ENCODE measurements at places on chromosomes 12 and 14. TPM values are rescaled to one million over a fixed set of nuclear protein-coding genes. Genes with fewer than 3 reads are reported as not detected.

DNA sequence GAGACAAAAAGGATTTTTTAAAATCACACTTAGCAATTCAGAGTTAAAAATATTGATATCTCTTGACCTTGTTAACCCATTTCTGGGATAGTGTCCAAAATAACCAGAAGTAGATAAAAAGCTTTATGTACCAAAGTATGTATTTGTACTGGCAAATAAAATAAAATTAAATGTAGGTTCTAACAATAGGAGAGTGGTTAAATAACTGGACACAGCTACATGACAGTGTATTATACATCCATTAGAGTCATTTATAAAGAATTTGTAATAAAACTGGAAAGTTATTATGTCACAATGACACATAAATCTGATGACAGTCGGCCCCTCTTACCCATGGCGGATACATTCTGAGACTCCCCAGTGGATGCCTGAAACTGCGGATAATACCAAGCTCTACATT is 34.0 kb downstream of the BMAL2 start:
- H3K27me3 ChIP-seq: no peaks in the 10 kb centered on the region
- no peaks in the 10 kb centered on the region for H3K4me1 ChIP-seq
- no peak overlapping the region for H3K27ac ChIP-seq
- H3K4me3 ChIP-seq: no peak overlapping the region
- no peak for DNase-seq

- no peak overlapping the region for H3K27ac ChIP-seq
- no peaks in the 10 kb centered on the region for H3K27me3 ChIP-seq
- H3K36me3 ChIP-seq: no peaks in the 10 kb centered on the region
- H3K4me3 ChIP-seq: no peak overlapping the region
- H3K4me1 ChIP-seq: no peaks in the 10 kb centered on the region
- no peak for DNase-seq
These were observed 22.8 kb upstream of the VCPKMT start for GRCh38 chr14:50139192-50139591.

GRCh38 chr12:131415781-131416180 is 295.1 kb upstream of the SFSWAP start:
- no peaks in the 10 kb centered on the region for H3K4me1 ChIP-seq
- no peaks in the 10 kb centered on the region for H3K27me3 ChIP-seq
- H3K4me3 ChIP-seq: no peak overlapping the region
- no peaks in the 10 kb centered on the region for H3K36me3 ChIP-seq

DNA sequence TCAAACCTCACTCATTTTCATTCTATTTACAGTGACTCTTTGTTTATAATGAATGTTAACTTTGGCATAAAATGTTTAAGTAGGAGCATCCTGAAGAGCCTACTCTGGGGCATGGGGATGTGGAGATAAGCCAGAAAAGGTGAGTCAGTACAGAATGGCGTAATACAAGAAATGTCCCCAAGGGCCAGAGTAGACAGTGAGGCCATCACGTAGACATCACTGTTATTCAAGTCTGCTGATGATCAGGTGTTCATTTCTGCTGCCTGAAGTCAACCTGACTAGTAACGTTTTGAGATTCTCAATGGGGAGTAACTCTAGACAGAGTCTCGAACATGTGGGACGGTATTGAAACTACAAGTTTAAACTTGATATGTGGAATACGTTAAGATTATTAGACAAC is 47.6 kb upstream of the PKP2 start:
- H3K27ac ChIP-seq: no peak overlapping the region
- no peak for DNase-seq
- H3K4me1 ChIP-seq: no peaks in the 10 kb centered on the region
- H3K36me3 ChIP-seq: no peaks in the 10 kb centered on the region
- no peaks in the 10 kb centered on the region for H3K27me3 ChIP-seq

- H3K27me3 ChIP-seq: no peaks in the 10 kb centered on the region
- no peaks in the 10 kb centered on the region for H3K4me1 ChIP-seq
- no peak overlapping the region for H3K27ac ChIP-seq
- H3K36me3 ChIP-seq: peaks cover 9% of the 10 kb centered on the region
These were observed 18.3 kb downstream of the SLC38A2 start for GRCh38 chr12:46354111-46354801.

Gene RNFT2
- polyA plus RNA-seq: 5.2 TPM

Gene ERP27
- polyA plus RNA-seq: 7.8 TPM

Gene MMP17
- polyA plus RNA-seq: 140 TPM

Gene SIX6
- not detected for polyA plus RNA-seq

Gene FOXG1
- polyA plus RNA-seq: not detected

Gene ANKS1B
- not detected for polyA plus RNA-seq
